ENCODE measurements at places on chromosomes 13 and 19.
A peak's percentile ranks its signal among the peaks of the same experiment; 100 is the strongest.

- no peak for DNase-seq
These were observed 67.4 kb upstream of the CLDN10 start for GRCh38 chr13:95485045-95485517.

DNA sequence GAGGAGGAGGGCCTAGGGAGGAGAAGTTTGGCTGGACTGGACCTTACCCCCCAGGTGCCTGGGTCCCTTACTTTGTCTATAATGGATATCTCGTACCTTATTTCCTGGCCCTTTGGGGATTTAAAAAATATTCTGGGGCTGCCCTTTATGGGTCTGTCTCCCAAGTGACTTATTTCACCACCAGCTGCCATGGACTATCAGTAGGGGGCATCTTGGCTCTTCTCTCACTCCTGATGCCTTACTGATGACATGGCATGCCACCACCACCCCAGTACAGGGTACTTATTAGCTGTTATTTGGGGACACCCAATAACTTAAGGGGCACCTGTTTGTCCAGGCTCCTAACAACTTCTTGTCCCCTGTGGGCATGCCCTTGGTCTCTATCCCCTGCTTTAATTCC is 38.0 kb downstream of the NFIX start:
- no peak for DNase-seq

- DNase-seq = no peak
These were observed 1008.0 kb downstream of the PCDH9 start for GRCh38 chr13:66222127-66222526.

DNA sequence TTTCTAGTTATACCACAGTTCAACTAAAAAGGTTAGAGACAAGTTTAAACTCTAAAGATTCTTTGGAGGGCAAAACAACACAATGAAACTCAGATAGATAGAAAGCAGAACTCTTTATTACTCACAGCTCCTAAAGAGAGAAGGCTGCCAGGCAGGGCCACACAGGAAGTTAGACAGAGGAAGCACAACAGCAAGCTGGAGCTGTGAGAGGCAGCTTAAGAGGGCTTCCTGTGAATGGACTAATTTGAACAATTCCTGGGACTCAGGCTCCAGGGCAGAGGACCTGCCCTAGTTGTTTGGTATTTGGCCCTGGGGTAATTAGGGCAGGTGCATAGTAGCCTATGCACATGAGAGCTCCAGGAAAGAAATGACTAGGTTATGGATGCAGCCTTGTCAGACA is 803.6 kb downstream of the DIAPH3 start:
- DNase-seq = no peak

- DNase-seq = no peak
These were observed 23.2 kb downstream of the ZIC5 start for GRCh38 chr13:99948411-99948810.

DNA sequence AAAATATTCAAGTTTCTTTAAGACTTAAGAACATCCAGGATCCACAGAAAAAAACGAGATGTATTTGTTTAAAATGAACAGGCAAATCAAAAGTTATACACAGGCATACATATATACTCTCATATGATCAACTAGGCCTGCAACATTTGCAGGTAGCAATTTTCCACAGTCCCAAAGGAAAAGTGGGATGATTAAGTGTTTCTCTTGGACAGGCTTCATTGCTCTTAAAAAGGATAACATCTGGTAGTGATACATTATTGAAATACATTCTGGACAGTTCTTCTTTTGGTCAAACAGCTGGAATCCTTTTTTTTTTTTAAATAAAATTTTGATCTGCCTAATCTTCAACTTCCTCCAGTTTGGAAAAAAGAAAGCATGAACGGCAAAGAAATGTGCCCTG is 114.8 kb upstream of the TDRD3 start:
- no peak for DNase-seq

DNA sequence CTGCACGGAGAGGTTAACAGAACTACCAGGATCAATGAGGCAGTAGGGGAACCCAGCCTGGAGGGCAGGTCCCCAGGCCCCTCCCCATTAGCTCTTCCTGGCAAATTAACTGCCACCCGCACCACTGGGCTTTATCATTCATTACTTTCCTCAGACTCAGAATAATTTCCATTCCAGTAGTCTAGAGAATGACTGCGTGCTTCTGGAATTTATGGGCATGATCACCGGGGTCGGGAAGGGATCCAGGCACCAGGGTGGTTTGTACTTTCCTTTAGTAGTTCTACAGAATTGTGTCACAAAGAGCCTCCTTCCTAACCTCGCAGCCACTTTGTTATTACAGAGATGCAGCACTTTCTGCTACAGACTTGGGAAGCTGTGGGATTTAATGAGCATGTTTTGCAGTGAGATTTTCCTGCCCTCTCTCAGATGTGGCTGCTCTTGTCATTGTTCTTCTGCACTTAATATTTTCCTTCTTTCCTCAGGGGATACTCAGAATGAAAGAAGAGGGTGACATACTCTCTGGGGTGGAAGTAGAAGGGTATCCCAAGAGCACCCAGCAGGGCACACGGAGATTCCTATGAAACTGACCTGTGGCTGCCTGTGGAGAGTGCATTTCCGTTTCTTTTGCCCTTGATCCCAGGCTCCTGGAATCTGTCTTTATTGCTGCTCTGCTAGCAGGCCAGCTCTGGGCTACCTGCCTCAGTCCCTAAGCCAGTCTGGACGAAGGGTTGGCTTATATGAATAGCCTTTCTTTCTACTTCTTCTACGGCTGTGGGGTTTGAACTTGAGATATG is 285.0 kb upstream of the SLC10A2 start:
- DNase-seq = no peak

- no peak for DNase-seq
These were observed 209.3 kb downstream of the KCNRG start for GRCh38 chr13:50224534-50224933.

DNA sequence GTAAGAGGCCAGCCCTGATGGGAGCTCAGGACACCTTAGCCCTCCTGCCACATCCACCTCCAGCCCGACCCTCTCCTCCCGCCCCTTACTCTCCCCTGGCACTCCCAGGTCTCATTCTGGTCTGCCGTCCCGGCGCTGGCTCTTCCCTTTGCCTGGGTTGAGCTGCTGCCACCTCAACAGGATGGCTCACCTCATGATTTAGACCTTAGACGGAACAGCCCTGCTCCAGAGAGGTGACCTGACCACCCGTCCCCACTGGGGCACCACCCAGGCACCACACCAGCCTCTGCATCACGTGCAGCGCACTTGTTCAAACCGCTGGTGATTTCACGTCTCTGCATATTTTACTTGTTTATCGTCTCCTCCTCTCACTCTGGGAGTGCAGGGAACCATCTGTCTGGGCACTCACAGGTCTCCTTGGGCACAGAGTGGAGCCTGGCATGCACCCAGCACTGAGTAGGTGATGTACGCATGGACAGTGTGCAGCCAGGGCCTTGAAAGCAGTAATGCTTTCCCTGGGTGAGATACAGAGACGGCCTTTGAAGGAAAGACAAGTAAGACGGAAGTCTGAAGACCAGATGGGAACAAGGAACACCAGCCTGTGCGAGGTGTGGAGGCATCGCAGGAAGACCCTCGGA is 183.1 kb downstream of the KATNAL1 start:
- DNase-seq = no peak

DNA sequence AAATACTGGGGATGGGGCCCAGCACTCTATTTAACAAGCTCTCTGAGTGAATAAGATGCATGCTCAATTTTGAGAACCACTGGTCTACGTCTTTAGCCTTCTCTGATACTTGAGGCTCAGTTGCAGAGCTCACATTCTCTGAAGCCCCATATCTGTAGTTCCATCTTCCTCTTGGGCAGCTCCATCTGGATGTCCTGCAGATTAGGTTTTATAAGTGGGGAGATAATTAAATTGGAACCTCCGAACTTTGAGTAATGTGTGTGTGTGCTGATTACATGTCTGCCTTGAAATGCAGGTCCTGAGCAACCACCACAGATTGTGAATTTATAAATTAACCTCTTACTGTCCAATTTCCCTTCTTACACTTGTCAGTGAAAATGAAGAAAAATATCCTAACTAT is 7.2 kb upstream of the RASL11A start:
- no peak for DNase-seq

- no peak for DNase-seq
These were observed 10.0 kb upstream of the UQCR11 start for GRCh38 chr19:1615156-1615765.

GRCh38 chr19:18723871-18724377 is 40.4 kb downstream of the CRTC1 start:
- no peak for DNase-seq

GRCh38 chr13:99159331-99160061 is 41.2 kb upstream of the UBAC2 start:
- DNase-seq = no peak

- no peak for DNase-seq
These were observed 4.2 kb downstream of the KLK3 start for GRCh38 chr19:50858886-50859285.

- DNase-seq = peak; percentile 65
These were observed 547 bp upstream of the INTS6 start for GRCh38 chr13:51453207-51453958.

DNA sequence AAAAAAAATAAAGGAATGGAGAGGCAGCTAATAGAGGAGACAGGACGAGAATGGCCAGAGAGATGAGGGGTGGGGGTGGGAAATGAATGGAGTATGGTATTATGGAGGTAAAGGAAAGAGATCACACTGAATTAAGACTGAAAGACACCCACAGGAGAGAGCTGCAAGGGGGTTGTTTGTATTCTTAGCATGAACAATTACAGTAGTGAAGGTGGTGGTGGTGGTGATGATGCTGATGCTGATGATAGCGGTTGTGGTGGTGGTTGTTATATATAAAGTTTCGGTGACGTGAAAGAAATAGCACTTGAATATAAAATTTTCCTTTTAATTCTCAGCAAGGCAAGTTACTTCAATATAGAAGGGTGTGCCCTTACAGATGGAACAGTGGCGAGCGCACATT is 2.8 kb upstream of the ADGRE3 start:
- DNase-seq = no peak

- DNase-seq = peak; percentile 63
These were observed 19.6 kb downstream of the CELF5 start for GRCh38 chr19:3243819-3244700.

GRCh38 chr19:47095476-47096099 is 18.0 kb downstream of the ZC3H4 start:
- DNase-seq = no peak

DNA sequence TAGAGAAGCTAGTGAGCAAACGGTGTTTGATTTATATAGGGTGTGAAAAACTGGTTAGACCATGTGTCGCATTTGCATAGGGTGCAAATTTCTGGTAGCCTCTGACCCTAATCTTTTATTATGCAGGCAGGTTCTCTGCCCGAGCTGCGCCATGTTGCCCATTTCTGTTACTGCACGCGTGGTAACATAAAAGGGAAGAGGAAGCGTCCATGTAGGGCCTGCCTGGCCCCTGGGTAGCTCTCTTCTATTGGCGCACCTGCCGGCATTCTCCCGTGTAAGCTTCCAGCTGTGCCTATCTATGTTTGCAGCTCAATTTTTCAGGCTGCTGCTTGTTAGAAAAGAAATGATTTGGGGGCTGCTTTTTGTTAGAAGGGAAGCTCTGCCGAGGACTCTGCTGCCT is 14.0 kb upstream of the CD70 start:
- DNase-seq = no peak

DNA sequence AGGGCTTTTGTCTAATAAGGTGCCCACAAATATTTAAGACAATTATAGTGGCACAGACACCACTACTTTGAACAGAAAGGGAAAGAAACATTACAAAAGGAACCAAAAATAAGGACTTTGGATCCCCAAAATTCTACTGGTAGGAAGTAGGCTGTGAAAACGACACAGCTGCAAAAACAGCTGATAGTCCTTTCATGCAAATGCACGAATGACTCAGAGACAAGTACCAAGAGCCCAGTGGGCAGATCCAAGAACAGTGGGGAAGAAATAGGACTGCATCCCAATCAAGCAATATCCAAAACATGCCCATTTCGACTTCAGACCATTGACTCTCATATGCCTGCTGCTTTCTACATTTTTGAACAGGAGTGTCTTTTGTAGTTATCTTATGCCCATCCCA is 269.4 kb upstream of the NBEA start:
- no peak for DNase-seq

DNA sequence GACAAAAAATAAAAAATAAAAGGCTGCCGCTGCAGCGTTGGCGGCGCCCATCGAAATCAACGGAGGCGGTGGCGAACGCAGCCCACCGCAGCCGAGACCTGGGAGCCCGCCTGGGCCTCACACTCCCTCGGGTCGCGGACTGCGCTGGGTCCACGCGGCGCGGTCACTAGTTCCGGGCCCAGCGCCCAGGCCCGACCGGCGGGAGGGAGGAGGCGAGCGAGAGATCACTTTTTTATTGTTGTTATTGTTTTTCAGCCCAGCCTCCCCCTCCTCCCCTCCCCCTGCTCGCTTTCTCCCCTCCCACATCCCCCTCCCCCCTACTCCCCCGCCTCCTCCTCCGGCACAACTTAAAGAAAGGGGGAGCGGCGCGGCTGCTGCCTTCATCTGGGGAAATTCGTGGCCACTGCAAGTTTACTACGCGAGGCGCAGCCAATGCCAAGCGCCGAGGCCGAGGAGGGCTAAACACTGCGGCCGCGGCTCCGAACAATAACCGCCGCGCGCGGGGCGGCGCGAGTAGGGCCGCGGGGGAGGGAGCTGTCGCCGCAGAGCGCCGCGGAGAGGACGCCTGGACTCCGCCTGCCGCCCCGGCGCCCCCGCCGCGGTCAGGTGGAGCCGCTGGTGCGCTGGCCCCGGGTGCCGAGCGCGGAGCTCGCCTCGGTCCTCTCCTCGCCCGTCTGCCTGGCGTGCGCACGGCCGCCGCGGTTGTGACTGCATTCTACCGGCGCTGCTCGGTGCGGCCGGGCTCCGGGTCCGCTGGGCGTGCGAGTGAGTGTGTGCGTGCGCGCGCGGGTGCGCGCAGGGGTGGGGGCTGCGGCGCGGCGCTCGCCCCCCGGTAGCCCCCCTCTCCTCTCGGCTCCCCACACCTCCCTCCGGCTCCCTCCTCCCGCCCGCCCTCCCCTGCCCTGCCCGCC is 505 bp upstream of the ZIC2 start:
- no peak for DNase-seq

DNA sequence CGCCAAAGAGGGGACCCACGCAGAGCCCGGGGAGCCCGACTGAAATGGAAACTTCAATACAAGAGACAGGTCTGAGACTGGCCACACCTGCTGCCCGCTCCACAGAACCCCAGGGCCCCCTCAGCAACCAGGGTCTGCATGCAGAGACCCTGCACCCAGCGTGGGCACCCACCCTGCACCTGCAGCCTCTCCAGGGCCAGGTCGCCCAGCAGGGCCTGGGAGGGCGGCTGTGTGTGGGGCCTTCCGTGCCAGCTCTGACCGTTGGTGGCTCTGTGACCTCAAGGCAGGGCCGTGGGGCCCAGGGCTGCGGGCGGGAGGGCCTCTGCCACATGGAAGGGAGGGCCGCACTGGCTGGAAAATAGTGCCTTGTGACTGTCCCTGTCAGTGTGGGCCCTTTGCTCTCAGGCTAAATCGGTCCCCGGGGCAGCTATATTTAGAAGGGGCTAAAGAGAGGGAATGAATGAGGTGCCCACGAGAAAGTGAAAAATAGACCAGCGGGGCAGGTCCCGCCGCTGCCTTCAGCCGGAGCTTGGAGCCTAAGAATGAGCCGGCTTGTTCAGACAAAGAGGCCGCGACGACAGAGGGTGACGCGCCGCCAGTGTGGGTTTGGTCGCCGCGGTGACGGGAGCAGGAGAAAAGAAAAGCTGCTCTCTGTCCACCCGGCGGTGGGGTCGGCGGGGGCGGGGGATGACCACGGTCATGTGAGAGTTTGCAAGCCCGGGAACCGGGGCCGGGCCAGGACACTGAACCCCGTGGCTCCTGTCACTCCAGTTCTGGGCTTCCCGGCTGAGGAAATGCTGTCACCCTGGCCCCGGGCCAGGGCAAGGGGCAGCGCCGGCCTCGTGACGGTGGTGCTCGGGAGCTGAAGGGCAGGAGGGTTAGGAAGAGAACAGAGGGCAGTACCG is 70.5 kb downstream of the GADD45B start:
- DNase-seq = peak; percentile 53

- no peak for DNase-seq
These were observed 7.6 kb upstream of the BICRA start for GRCh38 chr19:47601180-47601904.
